ENCODE measurements at places on chromosomes 5 and 9.

- DNase-seq: peak; percentile 8
Measured at GRCh38 chr5:94471521-94471920, 146.9 kb downstream of the KIAA0825 start.

DNA sequence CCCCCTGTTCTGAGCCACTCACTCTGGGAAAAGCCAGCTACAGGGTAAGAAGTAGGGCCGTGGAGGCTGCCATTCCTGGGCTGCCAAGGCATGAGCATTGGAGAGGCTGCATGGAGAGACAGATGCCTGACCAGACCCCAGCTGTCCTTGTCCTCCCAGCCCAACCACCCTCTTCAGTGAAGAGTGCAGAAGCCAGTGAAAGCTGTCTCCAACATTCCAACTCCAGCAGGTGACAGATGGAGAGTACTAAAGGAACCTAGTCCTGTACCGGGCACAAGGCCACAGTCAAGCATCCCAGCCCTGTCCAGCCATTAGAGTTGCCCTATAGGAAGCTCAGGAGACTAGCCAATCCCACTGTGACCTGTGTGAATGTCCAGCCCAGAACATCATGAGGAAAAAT lies 165.1 kb downstream of the DIRAS2 start:
- DNase-seq: no peak

- peak; percentile 27 for DNase-seq
Measured at GRCh38 chr5:153883854-153884611, 154.7 kb downstream of the FAM114A2 start.

GRCh38 chr5:144457160-144457559 lies 286.5 kb downstream of the KCTD16 start:
- DNase-seq: no peak

- no peak for DNase-seq
Measured at GRCh38 chr5:166127766-166128570, 2163.5 kb upstream of the WWC1 start.

GRCh38 chr5:175623088-175623487 lies 34.8 kb upstream of the HRH2 start:
- DNase-seq: no peak

DNA sequence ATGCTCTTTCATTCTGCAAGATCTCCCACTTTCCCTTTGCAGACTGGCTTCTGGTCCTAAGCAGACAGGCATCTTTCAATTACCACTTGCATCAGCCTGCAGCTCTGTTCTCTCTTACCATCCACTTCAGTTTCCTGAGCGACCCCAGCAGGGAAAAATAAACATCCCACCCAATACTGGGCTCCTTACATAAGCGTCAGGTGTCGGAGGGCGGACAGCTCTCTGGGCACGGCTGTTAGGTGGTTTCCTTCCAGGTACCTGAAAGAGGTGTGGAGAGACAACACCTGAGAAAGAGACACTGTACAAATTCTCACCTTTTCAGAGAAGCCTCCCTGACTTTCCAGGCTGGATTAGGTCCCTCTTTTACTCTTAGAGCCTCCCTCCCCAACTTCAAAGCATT lies 145.1 kb upstream of the PANK3 start:
- DNase-seq: no peak

GRCh38 chr5:159697530-159697929 lies 218.8 kb upstream of the ADRA1B start:
- DNase-seq: no peak

DNA sequence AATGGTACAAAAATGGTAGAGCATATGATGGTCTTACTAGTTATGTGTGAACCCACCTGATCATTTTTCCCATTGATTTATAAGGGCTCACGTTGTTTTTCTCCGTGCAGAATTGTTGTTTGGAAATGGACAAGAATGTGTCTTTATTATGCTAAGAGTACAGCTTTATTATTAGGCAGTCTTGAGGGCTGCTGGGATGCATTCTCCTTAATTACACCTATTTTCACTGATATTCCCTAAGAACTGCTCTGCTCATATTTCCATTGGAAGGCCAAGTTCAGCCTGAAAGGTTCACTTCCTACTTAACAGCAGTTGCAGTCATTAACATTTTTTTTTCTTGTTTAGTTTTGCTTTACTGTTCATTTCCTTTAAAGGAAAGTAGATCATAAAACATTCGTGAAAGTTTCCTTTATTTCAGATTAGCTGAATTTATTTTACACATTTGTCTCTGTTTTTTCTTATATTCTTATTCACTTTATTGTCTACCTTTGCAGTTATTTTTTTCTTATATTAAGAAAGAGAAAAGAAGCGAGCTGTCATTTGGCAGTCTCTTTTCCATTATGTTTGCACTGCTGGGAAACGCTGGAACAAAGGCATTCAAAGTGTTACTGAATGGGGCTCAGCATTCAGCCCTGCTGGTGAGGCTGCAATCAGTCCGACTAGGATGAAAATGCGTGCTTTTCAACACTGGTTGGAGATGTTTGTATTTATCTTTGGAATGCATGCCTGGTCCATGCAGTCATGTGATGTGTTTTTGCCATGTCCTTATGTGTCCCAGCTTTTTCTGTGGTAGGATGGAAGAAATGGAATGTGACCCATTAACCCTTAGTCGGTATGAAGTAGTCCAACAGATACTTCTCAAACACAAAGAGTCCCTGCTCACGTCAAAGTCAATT lies 602.7 kb upstream of the ZNF608 start:
- no peak for DNase-seq

DNA sequence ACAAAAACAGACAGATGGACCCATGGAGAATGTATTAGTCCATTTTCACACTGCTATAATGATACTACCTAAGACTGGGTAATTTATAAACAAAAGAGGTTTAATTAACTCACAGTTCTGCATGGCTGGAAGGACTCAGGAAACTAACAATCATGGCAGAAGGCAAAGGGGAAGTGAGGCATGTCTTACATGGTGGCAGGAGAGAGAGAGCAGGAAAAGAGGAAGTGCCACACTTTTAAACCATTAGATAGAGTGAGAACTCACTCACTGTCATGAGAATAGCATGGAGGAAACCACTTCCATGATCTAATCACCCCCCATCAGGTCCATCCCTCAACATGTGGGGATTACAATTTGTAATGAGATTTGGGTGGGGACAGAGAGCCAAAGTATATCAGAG lies 808.9 kb downstream of the CDH12 start:
- DNase-seq: no peak

GRCh38 chr9:105330755-105331154 lies 86.3 kb downstream of the SLC44A1 start:
- DNase-seq: no peak

DNA sequence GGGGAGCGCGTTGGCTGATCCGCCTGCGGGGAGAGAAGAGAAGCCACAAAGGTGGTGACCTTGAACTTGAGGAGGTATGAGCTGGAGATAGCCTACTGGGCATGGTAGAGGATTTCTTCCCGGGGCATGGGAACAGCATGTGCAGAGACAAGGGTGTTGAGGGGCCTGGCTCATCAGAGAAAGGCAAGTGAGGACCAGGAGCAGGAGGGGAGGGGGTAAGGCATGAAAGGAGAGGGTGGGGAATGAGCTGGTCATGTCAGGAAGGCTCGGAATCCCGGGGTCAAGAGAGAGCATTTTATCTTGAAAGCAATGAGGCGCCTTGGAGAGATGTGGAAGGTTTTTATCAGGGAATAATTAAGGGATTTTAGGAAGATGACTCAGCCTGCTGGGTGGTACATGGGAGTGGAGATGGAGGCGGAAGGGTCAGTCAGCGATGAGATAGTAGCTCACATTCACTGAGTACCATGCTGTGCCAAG lies 121.1 kb downstream of the LHX2 start:
- DNase-seq: no peak

- DNase-seq: no peak
Measured at GRCh38 chr5:170109059-170110031, 3.6 kb downstream of the FOXI1 start.

DNA sequence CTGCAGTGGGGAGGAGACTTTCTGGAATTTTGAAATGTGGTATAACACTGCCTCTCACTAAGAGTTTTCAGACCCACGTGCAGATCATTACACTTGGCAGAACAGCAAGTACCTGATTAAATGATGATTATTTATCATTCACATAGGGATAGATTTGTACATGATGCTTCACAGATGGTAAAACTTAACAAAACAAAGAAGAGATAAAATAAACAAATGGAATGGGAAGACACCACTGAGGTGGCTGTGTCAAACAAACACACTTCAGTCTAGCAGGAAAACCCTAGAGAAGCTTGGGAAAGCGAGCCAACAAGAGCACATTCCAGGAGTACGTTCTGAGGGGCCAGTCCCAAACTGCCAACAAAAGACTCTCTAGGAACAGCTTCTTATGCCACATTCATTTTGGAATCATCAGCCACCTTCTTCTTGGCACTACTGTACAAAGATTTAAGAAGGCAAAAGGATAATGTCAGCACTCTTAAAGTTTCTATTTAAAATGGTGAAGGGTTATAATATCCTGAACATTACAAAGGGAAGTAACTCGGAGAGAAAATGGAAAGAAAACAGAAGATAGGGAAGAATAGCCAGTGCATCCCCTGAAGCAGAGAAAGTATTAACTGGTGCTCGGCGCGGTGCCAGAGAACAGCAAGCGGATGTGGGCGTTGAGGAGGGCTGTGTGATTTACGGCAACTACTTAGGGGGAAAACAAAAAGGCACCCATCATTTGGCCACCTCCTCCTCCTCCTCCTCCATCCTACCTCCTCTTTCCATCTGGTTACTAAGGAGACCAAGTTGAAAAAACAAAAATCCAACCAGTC lies 1.6 kb downstream of the MED27 start:
- DNase-seq: peak; percentile 32

Measured in GM04503 (cell line).